ENCODE measurements at places on chromosomes 16 and 17.
A peak's percentile ranks its signal among the peaks of the same experiment; 100 is the strongest.

DNA sequence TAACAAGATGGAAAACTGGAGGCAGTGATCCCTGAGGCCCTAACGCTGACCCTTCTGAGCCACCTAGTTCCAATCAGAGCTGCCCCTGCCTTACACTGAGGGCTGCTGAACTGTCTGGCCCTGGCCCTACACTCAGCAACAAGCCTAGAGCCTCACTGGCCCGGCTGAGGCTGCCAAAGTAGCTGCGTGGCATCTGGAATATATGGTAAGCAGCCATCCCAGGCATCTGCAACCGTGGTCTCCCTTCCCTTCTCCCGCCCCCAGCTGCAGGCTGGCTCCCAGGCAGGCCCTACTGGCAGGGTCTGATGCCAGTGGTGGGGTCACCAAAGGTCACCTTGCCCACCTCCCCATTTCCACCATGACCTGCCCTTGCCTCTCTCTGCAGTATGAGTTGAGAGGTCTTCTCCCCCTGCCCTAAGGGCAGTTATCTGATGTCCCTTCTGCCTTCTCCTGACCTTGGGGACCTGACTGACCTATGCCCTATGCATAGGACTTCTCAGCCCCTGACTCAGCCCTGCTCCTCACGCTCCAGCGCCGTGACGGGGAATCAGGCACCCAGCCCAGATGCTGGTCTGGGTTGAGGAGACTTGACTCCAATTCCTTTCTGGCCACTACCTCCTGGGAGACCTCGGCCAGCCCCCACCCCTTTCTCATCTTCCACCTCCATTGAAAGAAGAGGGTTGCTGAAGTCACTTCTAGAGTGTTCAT is 45.3 kb downstream of the CPNE2 start:
- DNase-seq = no peak

DNA sequence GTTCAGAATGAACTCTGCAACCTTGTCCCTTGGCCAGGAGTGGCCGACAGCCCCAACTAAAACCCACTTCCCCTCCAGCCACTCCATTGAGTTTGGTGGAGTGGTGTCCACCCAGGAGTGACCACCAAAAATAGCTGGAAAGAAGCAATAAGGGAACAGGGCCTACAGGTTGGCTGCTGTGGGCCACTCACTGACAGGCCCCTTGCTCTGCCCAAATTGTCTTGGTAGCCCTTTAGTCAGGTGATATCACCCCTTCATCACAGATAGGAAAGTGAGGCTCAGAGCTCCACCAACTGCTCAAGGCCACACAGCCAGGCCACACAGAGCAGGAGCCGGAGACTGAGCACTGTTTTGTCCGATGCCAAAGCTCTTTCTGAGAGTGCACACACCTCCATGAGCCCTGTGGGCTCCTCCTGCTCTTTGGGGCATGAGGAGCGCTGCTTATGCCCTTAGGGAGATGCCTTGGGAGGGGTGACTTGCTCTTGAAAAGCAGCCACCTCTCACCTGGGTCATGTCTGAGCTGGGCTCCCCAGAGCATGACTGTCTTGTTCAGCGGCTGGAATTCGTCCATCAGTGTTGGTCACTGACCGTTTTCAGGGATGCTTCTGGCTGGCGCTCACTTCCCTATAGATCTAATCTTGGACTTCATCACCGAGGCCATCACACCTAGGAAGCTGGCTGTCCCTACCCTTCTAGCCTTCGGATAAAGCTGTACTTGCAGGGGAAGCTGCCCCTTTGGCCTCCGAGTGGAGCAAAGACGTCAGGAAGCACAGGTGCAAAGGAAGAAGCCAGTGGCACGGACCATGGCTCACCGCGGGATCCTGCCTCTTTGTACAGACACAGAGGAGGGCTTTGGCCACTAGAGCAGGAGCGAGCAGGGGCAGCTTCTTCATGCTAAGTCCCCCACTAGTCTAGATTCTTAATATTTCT is 186.0 kb upstream of the ZNF469 start:
- DNase-seq = no peak

- no peak for DNase-seq
These were observed 25.1 kb upstream of the FOXJ1 start for GRCh38 chr17:76166168-76166567.

- no peak for DNase-seq
These were observed 23.8 kb upstream of the CRYM start for GRCh38 chr16:21301895-21302291.

- DNase-seq = no peak
These were observed 24.5 kb downstream of the RNF135 start for GRCh38 chr17:30995347-30995746.

GRCh38 chr17:27978689-27979175 is 63.7 kb upstream of the NLK start:
- DNase-seq = no peak

GRCh38 chr17:7977805-7978204 is 24.6 kb upstream of the GUCY2D start:
- no peak for DNase-seq

- no peak for DNase-seq
These were observed 359.0 kb upstream of the TBX2 start for GRCh38 chr17:61040666-61041065.

DNA sequence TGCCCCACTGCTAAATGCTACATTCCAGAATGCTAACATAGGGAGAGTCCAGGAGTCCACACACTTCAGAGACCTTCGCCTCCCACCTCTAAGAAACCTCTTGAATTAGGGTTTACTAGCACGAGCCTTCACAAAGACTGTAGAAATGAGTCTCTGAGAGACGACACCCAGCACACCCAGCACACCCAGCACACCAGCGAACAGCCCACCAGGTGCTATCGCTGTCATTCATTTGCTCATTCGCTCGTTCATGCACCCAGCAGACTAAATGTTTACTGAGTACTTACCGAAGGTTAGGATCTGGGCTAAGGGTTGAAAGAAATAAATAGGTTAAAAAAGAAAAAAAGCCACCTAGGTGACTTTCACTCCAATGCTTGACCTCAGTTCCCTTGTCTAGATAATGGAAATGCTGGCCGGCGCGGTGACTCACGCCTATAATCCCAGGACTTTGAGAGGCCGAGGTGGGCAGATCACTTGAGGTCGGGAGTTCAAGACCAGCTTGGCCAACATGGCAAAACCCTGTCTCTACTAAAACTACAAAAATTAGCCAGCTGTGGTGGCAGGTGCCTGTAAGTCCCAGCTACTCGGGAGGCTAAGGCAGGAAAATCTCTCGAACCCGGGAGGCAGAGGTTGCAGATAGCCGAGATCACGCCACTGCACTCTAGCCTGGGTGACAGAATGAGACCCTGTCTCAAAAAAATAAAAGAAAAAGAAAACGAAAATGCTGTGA is 100.8 kb downstream of the ADCY9 start:
- DNase-seq = no peak

GRCh38 chr16:69012906-69013305 is 92.5 kb upstream of the HAS3 start:
- no peak for DNase-seq

DNA sequence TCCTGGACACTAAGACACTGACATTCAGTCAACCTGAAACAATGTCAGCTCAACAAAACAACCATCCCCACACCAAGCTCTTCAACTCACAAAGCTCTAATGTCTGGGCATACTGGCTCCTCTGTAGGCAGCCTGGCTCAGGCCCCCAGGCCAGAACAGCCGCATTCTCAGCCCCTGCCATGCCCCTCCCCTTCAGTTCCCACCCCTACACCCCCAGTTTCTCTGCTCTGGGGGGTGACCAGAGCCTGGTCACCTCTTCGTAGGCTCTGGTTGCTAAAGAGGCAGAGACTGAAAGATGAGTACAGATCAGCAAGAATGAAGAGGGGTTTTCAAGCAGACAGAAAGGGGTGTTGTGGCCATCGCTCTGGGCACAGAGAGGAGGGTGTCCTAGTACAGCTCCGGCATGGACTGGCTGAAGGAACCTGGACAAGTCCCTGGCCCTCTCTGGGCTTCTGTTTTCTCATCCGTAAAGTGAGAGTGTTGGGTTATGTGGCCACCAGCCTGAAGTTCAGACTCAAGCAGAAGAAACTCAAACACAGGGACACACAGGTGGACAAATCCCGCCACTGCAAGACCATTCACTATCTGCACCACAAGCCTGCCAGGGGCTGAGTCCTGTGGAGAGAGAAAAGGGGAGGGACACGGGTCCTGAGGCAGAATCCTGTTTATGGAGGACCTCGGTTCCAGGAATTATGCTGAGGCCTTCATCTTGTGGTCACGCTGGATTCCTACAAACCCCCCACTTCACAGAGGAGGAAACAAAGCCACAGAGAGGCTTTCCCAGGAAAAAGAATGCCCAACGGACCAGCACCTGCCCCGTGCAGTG is 987 bp upstream of the SLC4A1 start:
- DNase-seq = no peak

GRCh38 chr16:53626811-53627210 is 76.8 kb downstream of the RPGRIP1L start:
- DNase-seq = no peak

GRCh38 chr17:2137342-2138098 is 82.6 kb downstream of the HIC1 start:
- DNase-seq = peak; percentile 33

- DNase-seq = no peak
These were observed 27.6 kb downstream of the CMTM4 start for GRCh38 chr16:66668777-66669444.

- DNase-seq = no peak
These were observed 39.9 kb upstream of the IRX6 start for GRCh38 chr16:55283812-55284717.
